ENCODE measurements at places on chromosomes 1 and 21. TPM values are rescaled to one million over a fixed set of nuclear protein-coding genes. Genes with fewer than 3 reads are reported as not detected.

The ZNF669 gene
- 6.6 TPM for total RNA-seq

The SNIP1 gene
- total RNA-seq, result 8.3 TPM

The TDRD5 gene
- total RNA-seq, result not detected

The RAD54L gene
- total RNA-seq, result 0.22 TPM

The PPIAL4G gene
- total RNA-seq, result not detected

Measured in placental pericyte (primary cell).